Prostate gland (tissue), 2 donors: ENCODE measurements at places on chromosomes 6 and 20. TPM values are rescaled to one million over a fixed set of nuclear protein-coding genes. Genes with fewer than 3 reads are reported as not detected.

Gene HLA-DRB5
- not detected for total RNA-seq

- no peaks in the 10 kb centered on the region for H3K27me3 ChIP-seq
- H3K4me3 ChIP-seq: no peak overlapping the region
- peaks cover 12% of the 10 kb centered on the region for H3K4me1 ChIP-seq
- H3K27ac ChIP-seq: no peak overlapping the region
- H3K36me3 ChIP-seq: no peaks in the 10 kb centered on the region
Observed at GRCh38 chr6:42281570-42281969, 63.9 kb upstream of the MRPS10 start.

Gene NRSN1
- 0.45 TPM for total RNA-seq

DNA sequence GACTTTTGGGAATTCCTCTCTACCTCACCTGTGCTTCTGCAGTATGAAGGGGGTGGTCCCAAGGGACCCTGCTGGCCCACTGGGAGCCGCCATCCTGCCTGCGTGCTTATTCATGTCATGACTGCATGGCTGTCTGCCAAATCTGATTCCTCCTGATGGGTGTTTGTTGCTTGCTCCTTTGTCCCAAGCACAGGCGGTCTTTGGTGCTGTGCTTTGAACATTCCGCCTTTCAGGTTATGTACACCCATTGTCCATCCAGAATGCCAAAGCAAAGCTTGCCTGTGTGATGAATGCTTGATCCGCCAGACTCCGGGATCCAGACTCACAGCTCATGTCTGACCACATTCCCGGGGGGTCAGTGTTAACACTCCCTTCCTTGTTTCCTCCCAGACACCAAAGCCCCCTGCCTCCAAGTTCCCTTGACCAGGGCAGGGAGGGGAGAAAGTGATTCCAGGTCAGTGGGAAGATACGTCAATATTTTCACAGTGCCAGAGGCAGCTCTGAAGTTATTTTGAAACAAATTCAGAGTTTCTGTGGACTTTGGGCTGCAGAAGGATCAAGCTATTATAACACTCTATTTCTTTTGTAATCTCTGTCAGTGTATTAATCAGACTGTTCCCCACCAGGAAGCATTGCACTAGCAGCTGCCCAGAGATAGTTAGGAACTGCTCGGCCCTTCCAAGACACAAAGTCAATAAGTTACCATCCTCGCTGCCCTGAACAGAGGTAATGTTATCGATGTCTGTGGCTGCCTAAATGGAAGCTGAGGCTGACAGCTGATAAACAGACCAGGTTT lies 9.5 kb downstream of the DAAM2 start:
- H3K27ac ChIP-seq: no peak overlapping the region
- DNase-seq: no peak
- H3K4me1 ChIP-seq: no peaks in the 10 kb centered on the region
- H3K36me3 ChIP-seq: no peaks in the 10 kb centered on the region
- H3K27me3 ChIP-seq: no peaks in the 10 kb centered on the region

- H3K27me3 ChIP-seq: no peaks in the 10 kb centered on the region
- H3K4me3 ChIP-seq: no peak overlapping the region
- DNase-seq: no peak
- no peaks in the 10 kb centered on the region for H3K4me1 ChIP-seq
- H3K27ac ChIP-seq: no peak overlapping the region
- H3K36me3 ChIP-seq: no peaks in the 10 kb centered on the region
Observed at GRCh38 chr6:139431602-139431956, 57.1 kb upstream of the CITED2 start.

Gene ECT2L
- 0.41 TPM for total RNA-seq

Gene TFAP2A
- 20.4 TPM for total RNA-seq

Gene WFDC12
- total RNA-seq: not detected

- H3K4me3 ChIP-seq: no peak overlapping the region
- H3K36me3 ChIP-seq: no peaks in the 10 kb centered on the region
- DNase-seq: no peak
- peaks cover 7% of the 10 kb centered on the region for H3K4me1 ChIP-seq
- no peaks in the 10 kb centered on the region for H3K27me3 ChIP-seq
- no peak overlapping the region for H3K27ac ChIP-seq
Observed at GRCh38 chr20:53853111-53853713, 217.2 kb downstream of the BCAS1 start.

- no peaks in the 10 kb centered on the region for H3K27me3 ChIP-seq
- H3K4me3 ChIP-seq: no peak overlapping the region
- no peak for DNase-seq
- no peak overlapping the region for H3K27ac ChIP-seq
- H3K36me3 ChIP-seq: no peaks in the 10 kb centered on the region
Observed at GRCh38 chr20:38139977-38140753, 24.9 kb downstream of the TGM2 start.

- H3K27ac ChIP-seq: no peak overlapping the region
- H3K4me3 ChIP-seq: no peak overlapping the region
- DNase-seq: no peak
Observed at GRCh38 chr6:157464653-157465535, 83.9 kb downstream of the ZDHHC14 start.

DNA sequence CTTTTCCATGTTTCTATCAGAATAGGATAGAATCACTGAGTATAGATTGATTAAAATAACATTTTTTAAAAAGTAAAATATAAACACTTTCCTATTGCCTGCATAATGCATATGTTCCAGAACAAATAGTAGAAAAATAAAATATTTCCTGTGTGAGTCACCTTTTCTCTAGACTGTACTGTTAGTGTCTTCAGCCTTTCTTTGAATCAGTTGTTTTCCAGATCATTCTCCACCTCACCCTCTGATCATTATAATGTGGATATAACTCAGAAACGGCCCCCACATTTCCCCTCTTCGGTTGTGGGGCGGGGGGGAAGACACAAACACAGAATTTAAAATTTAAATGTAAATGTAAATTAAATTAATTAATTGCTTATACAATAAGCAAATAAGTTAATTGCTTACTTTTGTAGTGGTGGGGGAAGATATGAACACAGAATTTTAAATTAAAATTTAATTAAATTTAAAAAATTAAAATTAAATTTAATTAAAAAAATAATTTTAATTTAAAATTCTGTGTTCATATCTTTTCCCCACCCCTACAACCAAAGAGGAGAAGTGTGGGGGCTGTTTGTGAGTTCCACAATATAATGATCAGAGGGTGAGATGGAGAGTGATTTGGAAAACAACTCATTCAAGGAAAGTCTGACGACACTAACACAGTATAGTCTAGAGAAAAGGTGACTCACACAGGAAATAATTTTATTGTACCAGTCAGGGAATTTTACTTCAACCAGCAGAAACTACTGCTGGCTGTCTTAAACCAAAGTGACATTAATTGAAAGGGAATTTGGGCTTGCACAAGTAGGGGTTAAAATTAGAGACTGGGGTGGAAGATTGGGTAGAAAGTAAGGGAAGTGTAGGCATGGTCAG lies 37.1 kb upstream of the PROKR2 start:
- no peak overlapping the region for H3K27ac ChIP-seq
- no peaks in the 10 kb centered on the region for H3K4me1 ChIP-seq
- no peak overlapping the region for H3K4me3 ChIP-seq
- no peaks in the 10 kb centered on the region for H3K27me3 ChIP-seq
- H3K36me3 ChIP-seq: no peaks in the 10 kb centered on the region

DNA sequence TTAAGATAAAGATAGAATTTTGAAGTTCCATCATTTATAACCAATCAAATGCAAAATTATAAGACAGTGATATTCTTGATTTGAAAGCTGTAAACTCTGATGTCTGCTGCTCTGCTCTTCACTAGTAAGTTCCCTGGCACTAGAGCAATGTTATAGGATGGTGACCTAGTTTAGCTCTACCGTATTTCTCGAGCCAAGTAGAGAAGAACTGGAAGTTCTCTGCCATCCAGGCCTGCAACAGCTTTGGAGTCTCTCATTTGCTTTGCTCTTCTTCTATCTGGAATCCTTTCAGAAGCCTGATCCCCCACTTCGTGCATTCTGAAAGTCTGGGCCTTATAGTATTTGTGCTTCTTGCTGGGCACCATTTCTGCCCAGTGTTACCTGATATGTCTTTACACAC lies 100.3 kb downstream of the PLCB1 start:
- H3K4me1 ChIP-seq: no peaks in the 10 kb centered on the region
- H3K27me3 ChIP-seq: no peaks in the 10 kb centered on the region
- no peak for DNase-seq

DNA sequence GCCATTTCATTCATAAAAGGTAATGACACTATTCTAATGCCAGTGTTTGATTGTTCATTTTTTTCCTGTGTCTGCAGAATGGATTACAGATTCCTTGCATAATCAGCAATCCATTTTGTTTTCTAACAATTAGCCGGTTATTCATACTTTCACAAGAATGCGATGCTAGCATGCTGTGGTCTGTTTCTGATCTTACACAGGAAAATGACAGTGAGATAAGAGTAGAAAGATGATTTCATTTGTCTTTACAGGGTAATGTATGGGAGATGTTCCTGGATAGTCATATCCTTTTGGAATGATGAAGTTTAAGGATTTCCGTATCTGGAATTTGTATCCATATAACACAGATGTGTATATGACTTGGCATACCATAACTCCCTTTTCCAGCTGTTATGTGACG lies 207.3 kb downstream of the FARS2 start:
- H3K27ac ChIP-seq: no peak overlapping the region
- no peaks in the 10 kb centered on the region for H3K36me3 ChIP-seq
- no peak for DNase-seq
- H3K27me3 ChIP-seq: no peaks in the 10 kb centered on the region

GRCh38 chr6:16302721-16303552 lies 64.5 kb downstream of the GMPR start:
- H3K27ac ChIP-seq: peak overlapping the region; percentile 39
- no peaks in the 10 kb centered on the region for H3K4me1 ChIP-seq
- H3K36me3 ChIP-seq: no peaks in the 10 kb centered on the region
- no peaks in the 10 kb centered on the region for H3K27me3 ChIP-seq
- peak; percentile 46 for DNase-seq

Gene SLC22A16
- 2.7 TPM for total RNA-seq

DNA sequence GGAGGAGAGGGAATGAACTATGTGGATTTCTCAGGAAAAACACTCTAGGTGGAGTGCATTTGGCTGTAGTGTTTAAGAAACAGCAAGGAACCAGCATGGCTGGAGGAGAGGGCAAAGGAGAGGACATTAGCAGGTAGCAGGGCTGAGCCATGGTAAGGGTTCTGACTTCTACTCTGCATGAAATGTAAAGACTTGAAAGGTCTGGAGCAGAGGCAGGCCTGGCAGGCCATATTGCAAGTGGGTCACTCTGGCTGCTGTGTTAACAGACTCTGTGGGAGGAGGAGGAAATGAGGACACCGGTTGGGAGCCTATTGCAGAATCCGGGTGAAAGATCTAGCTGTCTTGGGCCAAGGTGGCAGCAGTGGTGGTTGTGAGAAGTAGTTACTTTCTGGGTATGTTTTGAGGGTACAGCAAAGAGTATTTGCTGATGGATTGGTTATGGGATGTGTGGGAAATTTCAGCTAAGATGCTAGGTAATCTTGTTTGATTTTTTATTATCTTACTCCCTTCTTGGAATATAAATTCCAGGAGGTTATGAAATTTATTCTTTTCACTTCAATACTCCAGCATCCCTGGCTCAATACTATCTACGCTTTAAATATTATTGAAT lies 115.9 kb upstream of the BCLAF1 start:
- DNase-seq: no peak
- H3K27me3 ChIP-seq: no peaks in the 10 kb centered on the region
- H3K4me3 ChIP-seq: no peak overlapping the region
- no peaks in the 10 kb centered on the region for H3K4me1 ChIP-seq
- H3K27ac ChIP-seq: no peak overlapping the region

Gene FABP7
- not detected for total RNA-seq

Gene GRIK2
- total RNA-seq: 15.7 TPM

DNA sequence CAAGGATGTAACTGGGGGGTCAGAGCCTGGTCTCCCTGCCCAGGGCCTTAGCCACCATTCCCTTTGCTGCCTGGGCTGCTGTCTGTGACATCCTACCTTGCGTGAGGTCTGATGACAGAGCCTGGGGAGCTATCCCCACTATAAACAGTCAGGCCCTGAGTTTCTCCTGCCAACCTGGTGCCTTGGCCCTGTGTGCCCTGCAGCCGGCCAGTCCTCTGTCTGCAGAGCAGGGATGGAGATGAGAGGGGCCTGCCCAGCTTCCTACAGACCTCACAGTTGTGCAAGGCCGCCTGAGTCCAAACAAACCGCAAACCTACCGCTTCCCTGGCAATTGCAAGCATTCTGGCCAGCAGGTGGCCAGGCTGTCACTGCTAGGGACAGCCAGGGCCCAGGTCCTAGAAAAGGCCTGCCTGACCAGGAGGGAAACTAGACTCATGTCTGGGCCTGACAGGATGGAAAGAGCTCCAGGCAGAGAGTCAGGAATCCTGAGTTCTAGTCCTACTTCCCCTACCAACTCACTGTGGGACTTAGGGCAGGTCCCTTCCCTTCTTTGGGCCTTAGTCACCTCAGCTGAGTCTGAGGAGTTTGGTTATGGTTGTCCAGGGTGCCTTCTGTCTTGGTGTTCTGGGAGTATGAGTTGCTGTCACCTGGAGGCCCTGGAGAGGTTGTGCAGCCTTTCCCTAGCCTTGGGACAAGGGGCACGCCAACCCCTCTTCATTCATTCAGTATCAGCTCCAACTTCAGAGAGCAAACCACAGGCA lies 86.2 kb downstream of the VEGFA start:
- H3K4me3 ChIP-seq: no peak overlapping the region
- no peaks in the 10 kb centered on the region for H3K27me3 ChIP-seq
- H3K4me1 ChIP-seq: no peaks in the 10 kb centered on the region
- no peak for DNase-seq

GRCh38 chr20:23455639-23456038 lies 3.0 kb upstream of the CST11 start:
- H3K4me3 ChIP-seq: no peak overlapping the region
- H3K27ac ChIP-seq: no peak overlapping the region
- no peaks in the 10 kb centered on the region for H3K27me3 ChIP-seq
- no peaks in the 10 kb centered on the region for H3K4me1 ChIP-seq

GRCh38 chr20:12883507-12883885 lies 125.3 kb upstream of the SPTLC3 start:
- H3K27me3 ChIP-seq: no peaks in the 10 kb centered on the region
- no peak for DNase-seq
- H3K4me1 ChIP-seq: no peaks in the 10 kb centered on the region

DNA sequence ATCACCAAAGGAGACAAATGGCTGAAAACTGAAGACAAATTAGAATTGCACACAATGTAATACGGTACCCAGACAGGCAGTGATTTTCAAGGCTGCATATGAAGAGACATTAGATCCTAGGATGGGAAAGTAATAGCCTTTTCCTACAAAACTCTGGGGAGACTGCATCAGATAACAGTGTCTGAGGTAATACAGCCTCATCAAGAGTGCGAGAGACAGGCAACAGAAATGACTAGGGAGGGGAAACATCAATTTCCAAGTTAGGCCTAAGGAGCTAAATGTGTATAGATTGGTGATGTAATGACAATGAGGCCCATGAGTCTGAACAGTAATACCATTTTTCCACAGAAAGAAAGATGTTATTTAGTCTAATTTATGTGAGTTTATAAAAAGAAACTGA lies 200.3 kb downstream of the HTR1B start:
- H3K27me3 ChIP-seq: no peaks in the 10 kb centered on the region
- no peak overlapping the region for H3K27ac ChIP-seq
- H3K4me3 ChIP-seq: no peak overlapping the region
- H3K4me1 ChIP-seq: no peaks in the 10 kb centered on the region
- H3K36me3 ChIP-seq: no peaks in the 10 kb centered on the region
- DNase-seq: no peak

GRCh38 chr6:157821342-157822033 lies 1.6 kb upstream of the SNX9 start:
- H3K27ac ChIP-seq: no peak overlapping the region
- H3K36me3 ChIP-seq: no peaks in the 10 kb centered on the region

GRCh38 chr6:9292975-9293374 lies 857.6 kb upstream of the SLC35B3 start:
- no peak for DNase-seq
- no peaks in the 10 kb centered on the region for H3K27me3 ChIP-seq
- H3K4me3 ChIP-seq: no peak overlapping the region
- no peaks in the 10 kb centered on the region for H3K4me1 ChIP-seq
- H3K36me3 ChIP-seq: no peaks in the 10 kb centered on the region
- H3K27ac ChIP-seq: no peak overlapping the region

Gene LY6G6F
- not detected for total RNA-seq
